CD4-positive, alpha-beta T cell treated with Interleukin-15 for 1 hour (primary cell): ENCODE measurements at places on chromosomes 5 and 9.

- DNase-seq, result no peak
Observed at GRCh38 chr5:107385708-107386107, 285.0 kb downstream of the EFNA5 start.

GRCh38 chr9:86470326-86470725, 116.1 kb upstream of the TUT7 start:
- DNase-seq, result no peak

DNA sequence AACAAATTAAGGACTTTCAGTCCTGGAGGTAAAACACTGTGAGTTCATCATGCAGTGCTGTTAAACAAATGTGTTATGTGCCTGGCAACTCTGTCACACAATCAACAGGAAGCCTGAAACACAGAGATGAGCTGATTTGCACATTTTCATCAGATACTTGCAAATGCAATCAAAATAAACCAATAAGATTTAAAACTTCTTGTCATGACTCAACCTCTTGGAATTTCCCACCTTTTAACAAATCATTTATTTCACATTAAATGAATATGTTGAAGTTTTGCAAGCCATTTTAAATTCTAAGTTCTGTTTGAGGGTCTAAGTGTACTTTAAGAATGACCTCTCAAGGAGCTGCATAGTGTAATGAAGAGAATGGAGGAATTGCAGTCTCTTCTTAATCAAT, 64.4 kb downstream of the ANXA1 start:
- DNase-seq, result no peak

DNA sequence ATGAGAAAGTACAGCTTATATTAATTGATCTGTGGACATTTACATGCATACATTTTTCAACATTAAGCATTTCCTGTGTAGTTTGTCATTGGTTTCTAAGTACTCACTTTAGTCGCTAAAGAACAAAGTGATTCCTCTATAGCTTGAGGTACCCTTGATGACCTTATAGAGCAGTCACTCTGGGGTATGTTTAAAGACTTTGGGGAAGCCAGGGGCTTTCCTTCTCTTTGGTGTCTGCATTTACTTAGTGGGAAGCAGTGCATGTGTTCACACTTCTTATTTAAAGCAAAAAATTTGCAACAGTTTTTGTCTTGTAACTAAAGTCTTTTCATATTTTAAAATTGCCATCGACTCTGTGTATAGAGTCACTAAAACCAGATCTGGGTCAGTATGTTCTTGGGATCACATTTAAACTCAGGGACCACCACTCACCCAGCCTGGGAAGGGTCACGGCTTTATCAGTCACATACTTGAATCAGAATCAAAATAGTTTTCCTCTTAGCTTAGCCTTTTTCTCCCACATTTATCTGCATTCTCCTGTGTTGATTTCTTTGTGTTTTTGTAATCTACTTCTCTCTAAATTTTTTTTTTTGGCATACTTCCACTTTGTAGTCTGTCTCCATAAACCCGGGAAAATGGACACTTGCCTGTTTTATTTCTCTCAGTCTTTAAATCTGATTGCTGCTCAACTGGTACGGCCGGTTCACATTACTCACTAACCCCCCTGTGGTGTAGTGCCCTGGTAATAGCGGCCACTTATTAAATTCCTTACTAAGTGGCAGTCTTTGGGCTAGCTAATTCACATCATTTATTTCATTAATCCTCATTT, 143.9 kb upstream of the FBN2 start:
- DNase-seq, result no peak

DNA sequence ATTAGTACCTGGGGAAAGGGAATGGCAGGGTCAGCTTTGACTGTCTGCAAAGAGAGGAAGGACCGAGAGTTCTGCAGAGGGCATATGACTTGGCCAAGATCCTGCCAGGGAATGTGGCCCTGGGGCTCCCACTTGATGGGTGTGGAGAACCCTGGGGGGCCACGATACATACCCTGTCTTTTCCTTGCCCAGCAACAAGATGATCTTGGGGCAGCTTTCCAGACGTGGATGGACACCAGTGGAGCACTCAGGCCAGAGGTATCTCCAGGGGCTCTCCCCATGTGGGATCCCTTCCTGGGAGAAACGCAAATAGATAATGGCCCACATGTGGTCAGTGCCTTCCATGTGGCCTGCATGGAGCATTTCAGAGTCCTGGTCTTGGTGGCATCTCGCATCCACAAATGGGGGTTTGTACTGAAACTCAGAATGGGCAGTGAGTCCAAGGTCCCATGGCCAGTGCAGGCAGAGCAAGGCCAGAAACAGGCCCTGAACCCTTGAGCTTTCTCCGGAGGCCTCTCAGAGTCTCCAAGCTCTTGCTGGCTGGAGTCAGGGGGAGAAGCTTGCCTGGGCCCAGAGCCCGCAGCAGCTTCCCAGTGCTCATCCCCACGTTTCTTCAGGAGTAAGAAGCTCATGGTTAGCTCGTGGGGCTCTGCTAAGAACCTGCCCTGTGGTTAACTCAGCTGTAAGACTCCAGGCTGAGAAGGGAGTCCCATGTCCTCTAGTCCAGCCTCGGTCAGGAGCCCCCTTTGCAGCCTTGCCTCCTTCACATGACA, 18.3 kb upstream of the ORM1 start:
- DNase-seq, result no peak

- no peak for DNase-seq
Observed at GRCh38 chr9:108743901-108744371, 111.8 kb downstream of the ACTL7B start.

DNA sequence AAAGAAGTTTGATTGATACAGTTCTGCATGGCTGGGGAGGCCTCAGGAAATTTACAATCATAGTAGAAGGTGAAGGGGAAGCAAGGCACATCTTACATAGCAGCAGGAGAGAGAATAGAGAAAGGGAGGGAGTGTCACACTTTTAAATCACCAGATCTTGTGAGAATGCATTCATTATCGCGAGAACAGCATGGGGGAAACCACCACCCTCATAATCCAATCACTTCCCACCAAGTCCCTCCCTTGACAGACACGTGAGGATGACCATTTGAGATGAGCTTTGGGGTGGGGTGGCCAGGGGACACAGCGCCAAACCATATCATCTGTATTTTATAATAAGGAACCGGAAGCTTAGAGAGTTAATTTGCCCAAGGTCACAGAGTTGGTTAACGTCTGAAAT, 13.7 kb upstream of the FOCAD start:
- DNase-seq, result no peak

DNA sequence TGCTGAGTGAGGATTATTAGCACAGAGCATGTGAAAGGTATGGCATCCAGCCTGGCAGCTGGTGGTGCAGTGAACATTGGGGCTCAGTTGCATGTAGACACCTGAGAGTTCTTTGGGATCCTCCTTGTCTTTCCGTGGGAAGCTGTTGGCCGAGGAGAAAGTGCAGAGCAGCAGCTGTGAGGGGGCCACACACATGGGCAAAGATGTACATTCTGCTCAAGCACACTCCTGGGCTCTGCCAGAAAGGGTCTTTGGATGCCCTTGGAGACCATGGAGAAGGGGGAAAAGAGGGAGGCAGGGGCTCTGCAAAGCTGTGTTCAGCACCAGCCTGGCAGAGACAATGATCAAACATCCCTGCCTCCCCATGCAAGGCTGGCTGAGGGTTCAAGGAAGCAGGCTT, 138.7 kb upstream of the PITX1 start:
- DNase-seq, result no peak

- peak; percentile 51 for DNase-seq
Observed at GRCh38 chr9:114619191-114619761, 8.2 kb downstream of the TMEM268 start.

DNA sequence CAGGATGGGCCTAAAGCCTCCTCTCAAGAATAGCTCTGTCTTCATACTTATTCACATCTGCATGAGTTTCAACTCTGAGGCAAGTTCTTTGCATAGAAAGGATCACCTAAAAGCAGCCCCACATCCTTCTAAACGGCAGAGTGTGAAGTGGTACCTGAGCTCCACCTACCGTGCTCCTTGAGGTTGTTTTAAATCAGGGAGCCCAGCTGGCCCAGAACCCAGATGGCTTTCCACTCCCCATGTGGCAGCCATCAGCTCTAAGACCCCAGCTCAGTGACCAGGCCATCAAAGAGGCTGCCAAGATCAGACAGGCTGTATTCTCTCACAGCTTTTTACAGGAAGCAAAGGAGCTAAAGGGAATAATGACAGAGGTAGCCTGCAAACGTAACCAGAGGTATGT, 299.3 kb downstream of the RASEF start:
- DNase-seq, result no peak

GRCh38 chr5:68834491-68834981, 259.3 kb upstream of the SLC30A5 start:
- no peak for DNase-seq

DNA sequence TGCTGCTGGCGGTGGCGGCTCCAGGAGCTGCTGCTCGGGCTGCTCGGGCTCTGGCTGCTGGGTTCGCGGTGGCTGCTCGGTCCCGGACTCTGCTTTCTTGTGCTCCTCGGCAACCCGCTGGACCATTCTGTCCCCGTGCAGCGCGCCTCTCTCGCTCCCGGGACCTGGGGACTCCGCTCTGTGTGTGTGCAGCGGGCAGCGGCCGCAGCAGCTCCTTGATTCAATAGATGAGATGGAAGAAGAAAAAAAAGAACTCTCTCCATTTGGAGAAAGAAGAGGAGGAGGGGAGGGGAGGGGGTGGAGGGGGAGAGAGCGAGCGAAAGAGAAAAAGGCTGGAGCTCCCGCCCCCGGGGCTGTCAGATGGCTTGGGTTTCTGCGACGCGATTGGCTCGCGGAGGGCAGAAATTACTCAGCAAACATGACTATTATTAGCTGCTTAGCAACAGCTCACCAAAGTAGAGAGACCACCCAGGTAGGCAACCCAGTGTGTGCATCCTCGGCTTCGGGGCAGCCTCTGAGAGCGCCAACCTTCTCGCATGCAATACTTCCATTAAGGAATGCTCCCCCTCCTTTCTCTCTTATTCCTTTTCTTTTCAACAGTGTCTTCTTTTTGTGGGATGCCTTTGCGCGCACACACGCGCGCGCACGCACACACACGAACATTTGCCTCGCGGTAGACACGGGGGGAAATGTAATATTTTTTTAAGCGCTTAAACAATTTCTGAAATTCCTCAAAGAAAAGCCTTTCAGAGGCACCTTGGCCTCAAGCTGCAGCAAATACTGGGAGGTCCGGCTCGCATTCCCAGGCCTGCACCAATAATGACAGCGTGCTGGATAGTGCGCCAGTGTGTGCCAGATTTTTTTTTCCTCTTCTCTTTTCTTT, 7.6 kb downstream of the PTCH1 start:
- DNase-seq, result peak; percentile 69

- DNase-seq, result no peak
Observed at GRCh38 chr9:124551472-124552272, 44.5 kb upstream of the NR5A1 start.

GRCh38 chr9:29063031-29063430, 1489.8 kb upstream of the C9orf72 start:
- DNase-seq, result no peak

DNA sequence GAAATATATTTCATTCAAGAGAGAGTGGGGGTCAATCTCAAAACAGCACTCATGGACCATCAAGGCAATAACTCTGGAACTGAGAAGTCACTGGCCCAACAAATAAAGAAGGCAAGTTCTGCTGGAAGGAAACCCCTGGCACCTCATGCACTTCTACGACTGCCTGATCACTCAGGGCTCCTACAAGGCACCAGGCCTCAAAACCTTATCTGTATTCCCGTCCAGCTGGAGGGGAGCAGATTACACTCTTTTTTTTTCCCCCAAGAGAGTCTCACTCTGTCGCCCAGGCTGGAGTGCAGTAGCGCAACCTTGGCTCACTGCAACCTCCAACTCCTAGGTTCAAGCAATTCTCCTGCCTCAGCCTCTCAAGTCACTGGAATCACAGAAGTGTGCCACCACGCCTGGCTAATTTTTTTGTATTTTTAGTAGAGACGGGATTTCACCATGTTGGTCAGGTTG, 49.9 kb downstream of the P4HA2 start:
- no peak for DNase-seq

DNA sequence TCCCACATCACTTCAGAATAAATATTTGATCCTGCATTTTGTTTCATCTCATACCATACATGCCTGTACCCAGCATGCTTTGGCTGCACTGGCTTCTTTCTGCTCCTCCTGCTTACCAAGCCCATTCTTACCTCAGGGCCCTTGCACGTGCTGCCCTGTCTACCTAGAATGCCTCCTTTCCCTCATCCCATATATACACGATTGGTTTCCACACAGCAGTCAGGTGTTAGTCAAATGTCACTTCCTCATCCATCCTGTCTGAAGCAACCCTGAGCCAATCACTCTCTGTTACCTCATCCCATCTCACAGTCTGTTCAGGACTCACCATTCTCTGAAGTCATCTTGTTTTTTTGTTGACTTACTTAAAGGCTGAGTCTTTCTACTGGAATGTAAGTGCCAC, 30.3 kb downstream of the CAST start:
- no peak for DNase-seq

DNA sequence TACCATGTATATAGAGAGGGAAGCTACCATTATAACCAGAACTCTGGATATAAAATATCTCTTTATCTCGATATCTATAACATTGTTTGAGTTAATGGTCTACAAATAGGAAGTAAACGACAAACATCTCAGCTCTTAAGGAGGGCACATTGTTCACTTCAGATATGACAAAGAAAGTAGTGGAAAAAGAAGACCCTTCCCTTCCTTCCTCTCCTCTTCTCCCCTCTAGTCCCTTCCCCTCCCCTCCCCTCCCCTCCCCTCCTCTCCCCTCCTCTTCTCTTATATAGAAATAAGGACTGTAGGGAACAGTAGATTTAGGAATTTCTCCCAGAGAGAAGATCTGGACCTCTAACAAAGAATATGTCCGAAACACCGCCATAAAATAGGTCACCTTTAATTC, 1731.9 kb upstream of the CDH9 start:
- no peak for DNase-seq

DNA sequence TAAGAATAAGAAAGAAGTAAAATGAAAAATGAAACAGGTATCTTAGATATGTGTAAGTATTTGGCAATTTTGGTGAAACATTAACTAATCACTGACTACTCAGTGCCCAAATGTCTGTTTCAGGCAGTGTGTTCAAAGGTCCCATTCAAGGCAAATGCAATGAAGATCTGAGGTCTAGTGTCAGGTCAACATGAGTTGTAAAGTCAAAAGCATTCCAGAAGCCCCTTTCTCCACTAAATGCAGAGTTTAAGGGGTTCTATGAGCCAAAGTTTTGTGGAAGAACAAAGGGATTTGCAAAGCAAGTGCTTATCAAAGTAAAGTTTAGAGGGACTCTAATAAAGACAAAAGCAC, 71.0 kb upstream of the GPBP1 start:
- no peak for DNase-seq
